Airway epithelial cell (primary cell): ENCODE measurements at places on chromosomes 5 and 9. TPM values are rescaled to one million over a fixed set of nuclear protein-coding genes. Genes with fewer than 3 reads are reported as not detected.

SOHLH1 gene
- total RNA-seq = not detected in 2 replicates

IRX2 gene
- total RNA-seq = 46.8 and 56.3 TPM in 2 replicates

OR1J2 gene
- not detected in 2 replicates for total RNA-seq

ISCA1 gene
- 17.9 and 21.4 TPM in 2 replicates for total RNA-seq

GLRA1 gene
- not detected in 2 replicates for total RNA-seq

AK3 gene
- 50.4 and 53.7 TPM in 2 replicates for total RNA-seq

ORM2 gene
- not detected in 2 replicates for total RNA-seq

HTR1A gene
- not detected in 2 replicates for total RNA-seq

SLC6A18 gene
- total RNA-seq = not detected in 2 replicates

PHAX gene
- total RNA-seq = 32.7 and 40.8 TPM in 2 replicates

BASP1 gene
- 96.9 and 118 TPM in 2 replicates for total RNA-seq

LRRC19 gene
- not detected in 2 replicates for total RNA-seq

PAIP2 gene
- 44.5 and 51.5 TPM in 2 replicates for total RNA-seq

SLC25A2 gene
- not detected in 2 replicates for total RNA-seq

MEIKIN gene
- not detected in 2 replicates for total RNA-seq

MRPL22 gene
- total RNA-seq = 24.7 and 33.1 TPM in 2 replicates

TUT7 gene
- 23.3 and 31.8 TPM in 2 replicates for total RNA-seq

HABP4 gene
- 5.4 and 5.6 TPM in 2 replicates for total RNA-seq

TXNDC8 gene
- total RNA-seq = not detected in 2 replicates

RGS7BP gene
- 0.19 TPM in 1 of 2 replicates, not detected in the other for total RNA-seq

ZNF883 gene
- total RNA-seq = 3.5 and 5.9 TPM in 2 replicates

ADGRD2 gene
- not detected in 2 replicates for total RNA-seq

ENTPD2 gene
- total RNA-seq = 1.1 and 1.4 TPM in 2 replicates

ABITRAM gene
- total RNA-seq = 6.0 and 6.3 TPM in 2 replicates

DDX4 gene
- not detected in 2 replicates for total RNA-seq

RNF183 gene
- 0.21 TPM in 1 of 2 replicates, not detected in the other for total RNA-seq

RANBP3L gene
- total RNA-seq = not detected in 2 replicates

ITK gene
- total RNA-seq = not detected in 2 replicates

NFIB gene
- total RNA-seq = 16.4 and 20.5 TPM in 2 replicates

SPINK6 gene
- 5.9 and 10.8 TPM in 2 replicates for total RNA-seq

ANGPTL2 gene
- total RNA-seq = 0.49 TPM in 1 of 2 replicates, not detected in the other

PCAT7 gene
- total RNA-seq = not detected in 2 replicates

CXCL14 gene
- 7.1 and 8.5 TPM in 2 replicates for total RNA-seq

NIPSNAP3A gene
- total RNA-seq = 18.7 and 24.6 TPM in 2 replicates

TCF7 gene
- total RNA-seq = 0.74 and 0.85 TPM in 2 replicates

CARD9 gene
- under 0.01 and 0.21 TPM in 2 replicates for total RNA-seq

TAF11L10 gene
- total RNA-seq = not detected in 2 replicates

PAEP gene
- not detected in 2 replicates for total RNA-seq

C5orf63 gene
- total RNA-seq = 1.1 and 4.7 TPM in 2 replicates

TXN gene
- total RNA-seq = 544 and 614 TPM in 2 replicates

TBCA gene
- total RNA-seq = 268 and 303 TPM in 2 replicates

NOP16 gene
- 33.4 and 35.3 TPM in 2 replicates for total RNA-seq

RAI14 gene
- total RNA-seq = 43.3 and 48.1 TPM in 2 replicates

NPR2 gene
- total RNA-seq = 4.0 and 12.5 TPM in 2 replicates

RALGPS1 gene
- total RNA-seq = 5.5 and 19.2 TPM in 2 replicates

CDH12 gene
- not detected in 2 replicates for total RNA-seq

SLC1A3 gene
- 2.7 and 12.1 TPM in 2 replicates for total RNA-seq

TRMO gene
- total RNA-seq = 7.3 and 12.8 TPM in 2 replicates

PCDH12 gene
- total RNA-seq = 0.21 TPM in 1 of 2 replicates, not detected in the other

ZNF618 gene
- total RNA-seq = 8.0 and 9.0 TPM in 2 replicates

PDE8B gene
- total RNA-seq = under 0.01 TPM in 1 of 2 replicates, not detected in the other

SPINK7 gene
- 4.2 and 14.1 TPM in 2 replicates for total RNA-seq

CDH10 gene
- 0.07 TPM in 1 of 2 replicates, not detected in the other for total RNA-seq

FSTL4 gene
- total RNA-seq = 0.33 and 0.99 TPM in 2 replicates

CDH9 gene
- not detected in 2 replicates for total RNA-seq

C5orf58 gene
- total RNA-seq = not detected in 2 replicates

HAVCR2 gene
- total RNA-seq = not detected in 2 replicates

LCN15 gene
- not detected in 2 replicates for total RNA-seq

TEK gene
- total RNA-seq = under 0.01 and 0.09 TPM in 2 replicates
